ENCODE measurements at places on chromosomes 2 and 18.

DNA sequence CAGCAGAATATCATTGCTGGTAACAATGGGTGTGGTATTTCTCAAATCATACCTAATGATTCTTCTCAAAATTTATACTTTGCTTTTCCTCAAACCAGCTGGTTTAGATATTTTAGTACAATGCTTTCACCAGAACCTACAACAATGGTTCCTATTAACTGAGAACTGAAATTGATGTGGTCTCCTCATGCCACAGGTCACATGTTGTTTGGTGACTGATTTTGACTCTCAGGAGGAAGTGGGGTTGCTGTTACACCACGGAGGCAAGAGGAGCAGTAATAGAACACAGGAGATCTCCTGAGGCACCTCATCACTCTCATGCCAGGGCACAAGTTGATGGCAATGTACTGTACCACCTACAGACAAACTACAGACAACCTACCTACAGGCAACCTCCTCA is 3.0 kb upstream of the CEP68 start:
- no peak for DNase-seq

DNA sequence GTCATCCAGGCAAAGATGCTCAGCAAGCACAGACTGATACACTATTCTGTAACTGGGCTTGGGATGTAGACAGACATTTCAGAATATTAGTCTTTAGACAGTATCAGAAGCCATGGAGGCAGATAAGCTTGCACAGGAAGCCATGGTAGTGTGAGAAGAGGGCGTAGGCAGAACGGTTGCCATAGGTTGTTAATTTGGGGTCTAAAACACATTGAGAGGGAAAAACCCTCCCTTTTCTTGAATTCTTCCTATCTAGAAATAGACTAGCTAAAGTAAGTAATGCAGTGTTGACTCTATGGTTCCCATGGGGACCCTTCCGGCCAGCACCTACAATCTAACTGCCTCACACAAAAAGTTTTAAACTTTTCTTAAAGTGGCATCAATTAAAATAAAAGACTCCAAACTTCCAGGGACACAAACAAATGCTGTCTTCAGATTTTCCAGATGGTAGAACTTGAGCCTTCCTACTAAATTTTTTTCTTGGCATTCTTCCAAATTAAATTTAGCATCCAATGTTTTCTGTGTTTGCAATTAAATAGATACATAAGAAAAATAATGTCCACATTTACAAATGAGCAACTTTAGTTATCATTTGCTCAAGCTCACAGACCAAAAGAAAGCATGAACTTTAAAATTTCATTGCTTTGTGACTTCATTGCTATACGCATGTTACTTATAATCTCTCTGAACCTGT is 1.9 kb downstream of the PRKRA start:
- no peak for DNase-seq

GRCh38 chr2:136116813-136117390 is 1.0 kb downstream of the CXCR4 start:
- no peak for DNase-seq

- DNase-seq, result no peak
Measured at GRCh38 chr2:182554950-182555349, 128.1 kb upstream of the PDE1A start.

- DNase-seq, result no peak
Measured at GRCh38 chr2:68118816-68119215, 38.9 kb upstream of the PNO1 start.

GRCh38 chr18:29174891-29175290 is 998.0 kb upstream of the CDH2 start:
- DNase-seq, result no peak

DNA sequence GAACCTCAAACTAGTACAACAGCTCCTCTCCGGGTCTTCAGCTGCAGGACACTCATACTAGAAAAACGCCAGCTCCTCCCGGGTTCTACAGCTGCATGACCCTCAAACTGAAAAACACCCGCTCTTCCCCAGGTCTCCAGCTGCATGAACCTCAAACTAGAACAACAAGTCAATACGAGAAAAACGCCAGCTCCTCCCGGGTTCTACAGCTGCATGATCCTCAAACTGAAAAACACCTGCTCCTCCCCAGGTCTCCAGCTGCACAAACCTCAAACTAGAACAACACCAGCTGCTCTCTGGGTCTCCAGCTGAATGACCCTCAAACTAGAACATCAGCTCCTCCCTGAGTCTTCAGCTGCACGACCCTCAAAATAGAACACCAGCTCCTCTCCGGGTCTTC is 315.0 kb upstream of the TFPI start:
- DNase-seq, result no peak

DNA sequence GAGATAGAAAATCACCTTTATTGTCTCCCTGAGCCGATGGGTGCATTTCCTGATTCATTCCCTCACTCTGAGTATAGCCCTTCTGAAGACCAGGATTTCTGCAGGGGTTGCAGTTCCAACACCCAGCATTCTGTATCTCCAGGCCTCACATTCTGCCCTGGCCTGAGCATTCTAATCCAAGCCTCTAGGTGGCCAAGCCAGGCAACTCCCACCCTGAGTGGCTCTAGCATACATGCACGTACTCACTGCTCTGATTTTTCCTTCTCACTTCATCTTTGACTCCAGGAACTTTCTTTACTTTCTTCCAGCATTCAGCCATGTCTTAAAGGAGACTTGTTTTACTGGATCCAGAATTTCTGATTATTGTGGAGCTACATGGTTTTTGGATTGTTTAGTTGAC is 100.7 kb upstream of the STK39 start:
- no peak for DNase-seq

- no peak for DNase-seq
Measured at GRCh38 chr18:31176531-31176930, 13.9 kb upstream of the DSC1 start.

- DNase-seq, result no peak
Measured at GRCh38 chr2:86226636-86227520, 27.6 kb downstream of the MRPL35 start.

- no peak for DNase-seq
Measured at GRCh38 chr2:150677551-150677950, 190.1 kb upstream of the RND3 start.

GRCh38 chr18:13225261-13225660 is 6.7 kb downstream of the LDLRAD4 start:
- no peak for DNase-seq

GRCh38 chr2:121868652-121869051 is 113.2 kb downstream of the TSN start:
- DNase-seq, result no peak

DNA sequence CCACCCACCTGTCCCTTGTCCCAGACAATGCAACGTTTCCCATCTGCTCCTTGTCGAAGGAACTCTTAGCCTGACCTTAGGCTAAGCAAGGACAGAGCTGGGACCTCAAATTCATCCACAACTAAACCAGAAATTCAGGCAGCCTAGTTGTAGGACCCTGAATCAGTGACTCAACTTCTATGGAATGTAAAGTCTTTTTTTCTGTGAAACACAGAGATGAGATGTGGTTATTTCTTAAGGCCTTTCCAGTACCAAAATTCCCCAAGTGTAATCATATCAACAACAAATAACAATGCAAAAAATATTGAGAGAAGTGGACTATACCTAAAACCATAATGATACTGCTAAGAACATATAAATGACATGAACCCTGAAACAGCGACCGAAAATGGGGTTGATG is 46.7 kb downstream of the EN1 start:
- no peak for DNase-seq

- no peak for DNase-seq
Measured at GRCh38 chr2:77099961-77100360, 422.2 kb downstream of the LRRTM4 start.

GRCh38 chr2:78330193-78330592 is 695.3 kb upstream of the REG3G start:
- no peak for DNase-seq

- no peak for DNase-seq
Measured at GRCh38 chr2:146997488-146997887, 847.3 kb upstream of the ACVR2A start.

- DNase-seq, result no peak
Measured at GRCh38 chr18:26708806-26709716, 156.4 kb downstream of the AQP4 start.

DNA sequence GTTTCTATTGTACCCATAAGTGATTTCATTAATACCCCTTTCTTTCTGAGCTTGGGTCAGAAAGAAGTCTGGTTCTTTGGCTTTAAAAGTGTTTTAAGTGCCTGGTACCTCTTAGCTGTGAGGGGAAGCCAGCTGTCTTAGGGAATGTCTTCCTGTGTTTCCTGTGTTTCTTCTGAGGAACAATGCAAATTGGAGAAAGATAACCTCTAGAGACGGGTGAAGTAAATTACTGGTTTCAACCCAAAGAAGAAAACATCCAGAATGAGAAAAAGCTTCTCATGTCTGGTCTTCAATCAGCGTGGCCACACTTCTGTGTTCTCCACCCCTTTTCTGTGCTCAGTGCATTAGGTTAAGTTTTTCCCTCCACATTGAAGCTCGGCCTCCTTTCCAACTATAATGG is 10.2 kb upstream of the CHN1 start:
- no peak for DNase-seq

DNA sequence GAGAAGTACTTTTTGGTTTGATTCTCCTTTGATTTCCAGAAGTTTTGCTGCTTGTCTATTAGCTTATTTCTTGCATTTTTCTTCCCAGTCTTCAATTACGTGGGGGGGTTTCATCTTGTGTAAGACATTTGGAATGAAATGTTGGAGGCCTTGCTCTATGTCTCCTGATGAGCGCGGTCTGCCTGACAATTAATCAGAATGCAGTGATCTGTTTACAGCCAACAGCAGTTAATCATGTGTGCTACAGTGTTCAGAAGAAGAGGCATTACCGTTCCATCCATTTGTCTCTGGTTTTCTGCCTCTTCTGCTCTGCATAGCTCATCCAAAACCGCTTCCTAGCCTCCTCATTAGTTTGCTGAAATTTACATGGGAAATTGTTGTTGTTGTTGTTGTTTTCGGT is 134.4 kb upstream of the ST6GAL2 start:
- no peak for DNase-seq

- DNase-seq, result no peak
Measured at GRCh38 chr18:79851950-79852349, 54.2 kb downstream of the KCNG2 start.

Measured in stimulated activated CD8-positive, alpha-beta memory T cell treated with anti-CD3 and anti-CD28 coated beads, Interleukin-7, amount 100 ng/mL, for 1 hour (primary cell).